ENCODE measurements at places on chromosomes 4 and X.

GRCh38 chr4:103199009-103199408 lies 866 bp upstream of the CENPE start:
- DNase-seq = no peak

- no peak for DNase-seq
Measured at GRCh38 chr4:100280807-100281206, 90.5 kb upstream of the DDIT4L start.

GRCh38 chr4:16337936-16338335 lies 111.7 kb upstream of the TAPT1 start:
- no peak for DNase-seq

GRCh38 chr4:24121395-24122175 lies 231.7 kb upstream of the PPARGC1A start:
- no peak for DNase-seq

DNA sequence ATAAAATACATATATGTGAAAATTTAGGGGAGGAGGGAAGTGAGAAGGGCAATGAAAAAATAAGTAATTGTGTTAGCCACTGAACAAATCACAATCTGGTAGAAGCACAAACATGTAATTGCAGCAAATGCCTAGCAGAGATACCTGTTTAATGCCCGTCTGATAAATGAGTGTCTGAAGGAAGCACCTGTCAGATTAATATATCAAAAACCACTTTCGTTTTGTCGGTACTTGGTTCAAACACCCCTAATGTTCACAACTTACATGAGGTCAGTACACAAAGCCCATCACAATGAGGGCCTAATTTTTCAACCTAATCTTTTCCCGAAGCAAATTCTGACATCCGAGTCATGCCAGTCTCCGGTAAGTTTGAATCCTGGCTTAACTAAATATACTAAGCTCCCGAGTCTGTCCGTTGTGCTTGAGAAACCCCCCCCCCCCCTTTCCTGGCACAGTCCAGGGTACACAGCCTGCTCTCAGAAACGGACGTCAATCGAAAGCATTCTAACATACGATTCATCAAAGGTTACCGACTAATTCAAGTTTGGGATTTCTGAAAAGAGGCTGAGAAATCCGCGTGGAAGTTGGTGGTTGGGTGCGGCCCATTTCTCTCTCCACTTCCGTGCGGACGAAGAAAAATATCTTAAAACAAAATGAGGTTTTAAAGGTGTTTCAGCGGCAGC lies 758 bp downstream of the SDAD1 start:
- DNase-seq = no peak

- DNase-seq = no peak
Measured at GRCh38 chrX:111353793-111354192, 58.2 kb downstream of the DCX start.

GRCh38 chr4:140944572-140944971 lies 188.4 kb upstream of the TBC1D9 start:
- DNase-seq = no peak

DNA sequence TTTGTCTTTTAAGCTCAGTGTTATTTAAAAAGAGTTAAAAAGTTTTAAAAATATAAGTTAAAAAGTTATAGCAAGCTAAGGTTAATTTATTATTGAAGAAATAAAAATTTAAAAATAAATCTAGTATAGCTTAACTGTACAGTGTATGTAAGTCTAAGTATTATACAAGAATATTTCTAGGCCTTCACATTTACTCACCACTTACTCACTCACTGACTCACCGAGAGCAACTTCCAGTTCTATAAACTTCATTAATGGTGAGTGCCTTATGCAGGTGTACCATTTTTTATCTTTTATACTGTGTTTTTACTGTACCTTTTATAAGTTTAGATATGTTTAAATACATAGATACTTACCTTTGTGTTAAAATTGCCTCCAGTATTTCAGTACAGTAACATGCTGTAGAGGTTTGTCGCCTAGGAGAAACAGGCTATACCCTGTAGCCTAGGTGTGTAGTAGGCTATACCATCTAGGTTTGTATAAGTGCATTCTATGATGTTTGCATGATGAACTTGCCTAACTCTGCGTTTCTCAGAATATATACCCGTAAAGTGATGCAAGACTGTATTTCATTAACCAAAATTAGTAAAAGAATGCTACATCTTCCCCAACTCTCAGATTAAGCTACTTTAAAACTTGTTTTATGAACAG lies 202.9 kb downstream of the CFAP299 start:
- DNase-seq = no peak

GRCh38 chrX:10028283-10029104 lies 61.3 kb downstream of the CLDN34 start:
- DNase-seq = no peak

GRCh38 chr4:88962396-88962795 lies 94.6 kb downstream of the FAM13A start:
- no peak for DNase-seq

- no peak for DNase-seq
Measured at GRCh38 chr4:184514121-184514988, 40.0 kb upstream of the IRF2 start.

GRCh38 chr4:186852073-186852420 lies 128.4 kb upstream of the FAT1 start:
- DNase-seq = no peak
